ENCODE measurements at places on chromosomes 6 and 20. TPM values are rescaled to one million over a fixed set of nuclear protein-coding genes. Genes with fewer than 3 reads are reported as not detected.

DNA sequence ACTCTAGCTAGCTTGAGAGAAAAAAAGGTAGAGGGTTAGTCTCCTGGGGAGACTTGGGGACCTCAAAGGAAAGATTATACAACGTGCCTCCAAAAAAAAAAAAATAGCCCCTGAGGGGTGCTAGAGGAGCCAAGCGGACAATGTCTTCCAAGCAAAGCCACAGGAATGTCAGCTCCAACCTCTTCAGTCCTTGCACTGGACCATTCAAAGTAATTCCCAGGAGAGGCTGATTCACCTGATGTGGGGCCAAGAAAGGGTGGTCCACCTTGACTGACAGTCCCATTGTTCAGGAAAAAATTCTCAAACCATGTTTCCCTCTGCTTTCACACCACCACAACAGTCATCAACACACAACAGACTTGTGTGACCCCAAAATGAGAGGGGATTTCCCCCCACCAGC lies 30.7 kb downstream of the ASIP start:
- no peaks in the 10 kb centered on the region for H3K27me3 ChIP-seq
- no peak overlapping the region for H3K27ac ChIP-seq
- peaks cover 29% of the 10 kb centered on the region for H3K36me3 ChIP-seq
- H3K4me3 ChIP-seq, result no peak overlapping the region

- no peak for DNase-seq
- no peak overlapping the region for H3K27ac ChIP-seq
- no peak overlapping the region for H3K4me3 ChIP-seq
- no peaks in the 10 kb centered on the region for H3K27me3 ChIP-seq
Observed at GRCh38 chr6:154111025-154111424, 72.0 kb downstream of the OPRM1 start.

Gene LYRM4
- 22.6 TPM for total RNA-seq

GRCh38 chr6:92377137-92377536 lies 1042.2 kb downstream of the EPHA7 start:
- H3K27me3 ChIP-seq, result no peaks in the 10 kb centered on the region
- H3K4me3 ChIP-seq, result no peak overlapping the region
- DNase-seq, result no peak
- no peaks in the 10 kb centered on the region for H3K36me3 ChIP-seq
- H3K27ac ChIP-seq, result no peak overlapping the region
- H3K4me1 ChIP-seq, result no peaks in the 10 kb centered on the region

DNA sequence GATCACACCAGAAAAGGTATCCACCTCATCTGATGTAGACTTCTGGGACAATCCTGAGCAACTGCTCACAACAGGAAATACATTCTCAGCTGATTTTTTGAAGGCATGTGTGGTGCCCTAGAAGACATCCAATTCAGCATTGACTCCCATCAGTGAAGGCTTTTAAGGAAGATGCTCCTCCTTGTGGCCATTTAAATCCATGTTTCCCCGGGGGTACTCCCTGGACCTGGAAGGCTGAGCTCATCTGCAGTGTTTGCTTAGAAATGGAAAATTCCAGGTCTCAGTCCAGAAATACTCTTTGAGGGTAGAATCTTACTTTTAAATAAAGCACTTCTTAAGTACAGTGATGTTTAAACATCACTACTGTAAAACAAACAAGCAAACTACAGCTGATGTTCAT lies 195.5 kb upstream of the PDE10A start:
- no peaks in the 10 kb centered on the region for H3K36me3 ChIP-seq
- no peak for DNase-seq
- H3K27ac ChIP-seq, result no peak overlapping the region
- no peaks in the 10 kb centered on the region for H3K27me3 ChIP-seq
- no peak overlapping the region for H3K4me3 ChIP-seq

Gene GNRH2
- 0.52 TPM for total RNA-seq

GRCh38 chr6:40077315-40077714 lies 143.1 kb upstream of the MOCS1 start:
- no peaks in the 10 kb centered on the region for H3K36me3 ChIP-seq
- no peak overlapping the region for H3K4me3 ChIP-seq
- H3K27me3 ChIP-seq, result no peaks in the 10 kb centered on the region

GRCh38 chr20:58131151-58131550 lies 97.3 kb downstream of the ANKRD60 start:
- H3K27me3 ChIP-seq, result no peaks in the 10 kb centered on the region
- H3K27ac ChIP-seq, result no peak overlapping the region
- H3K36me3 ChIP-seq, result no peaks in the 10 kb centered on the region
- H3K4me1 ChIP-seq, result no peaks in the 10 kb centered on the region
- H3K4me3 ChIP-seq, result no peak overlapping the region
- DNase-seq, result no peak

DNA sequence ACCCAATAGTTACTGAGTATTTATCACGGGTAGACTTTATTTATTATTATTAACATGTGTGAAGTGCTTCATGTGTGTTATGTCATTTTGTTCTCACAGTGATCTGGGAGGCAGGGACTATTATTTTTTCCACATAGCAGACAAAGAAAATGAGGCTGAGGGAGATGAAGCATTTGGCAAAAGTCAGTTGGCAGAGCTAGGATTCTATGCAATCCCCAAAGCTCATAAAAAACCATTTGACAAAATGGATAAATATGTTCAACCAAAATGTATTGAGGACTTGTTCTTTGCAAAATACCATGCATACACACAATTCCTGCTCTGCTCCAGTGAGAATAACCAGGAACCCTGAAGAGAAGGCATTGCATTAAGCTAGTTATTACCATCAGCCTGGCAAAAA lies 184.4 kb downstream of the HS3ST5 start:
- no peaks in the 10 kb centered on the region for H3K36me3 ChIP-seq
- no peak overlapping the region for H3K4me3 ChIP-seq
- H3K4me1 ChIP-seq, result no peaks in the 10 kb centered on the region
- no peaks in the 10 kb centered on the region for H3K27me3 ChIP-seq
- no peak overlapping the region for H3K27ac ChIP-seq
- DNase-seq, result no peak

DNA sequence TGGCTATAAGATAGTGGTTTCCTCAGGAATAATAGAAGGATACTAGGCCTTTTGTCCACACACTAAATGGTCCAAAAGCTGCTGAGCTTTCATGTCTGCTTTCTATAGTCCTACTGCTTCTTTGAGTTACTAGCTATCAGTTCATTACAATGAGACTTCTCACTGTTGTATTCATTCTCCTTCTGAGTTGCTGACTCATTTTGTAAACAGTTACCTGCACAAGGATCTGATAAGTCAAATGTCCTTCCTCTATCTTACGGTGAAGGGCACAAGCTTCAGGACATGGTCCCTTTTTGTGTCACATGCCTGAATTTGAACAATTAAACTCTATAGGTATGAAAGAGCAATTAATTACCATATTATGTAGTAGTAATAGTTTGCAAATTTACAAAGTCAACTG lies 90.5 kb downstream of the MAN1A1 start:
- no peaks in the 10 kb centered on the region for H3K4me1 ChIP-seq
- H3K4me3 ChIP-seq, result no peak overlapping the region
- no peaks in the 10 kb centered on the region for H3K36me3 ChIP-seq
- H3K27me3 ChIP-seq, result no peaks in the 10 kb centered on the region

DNA sequence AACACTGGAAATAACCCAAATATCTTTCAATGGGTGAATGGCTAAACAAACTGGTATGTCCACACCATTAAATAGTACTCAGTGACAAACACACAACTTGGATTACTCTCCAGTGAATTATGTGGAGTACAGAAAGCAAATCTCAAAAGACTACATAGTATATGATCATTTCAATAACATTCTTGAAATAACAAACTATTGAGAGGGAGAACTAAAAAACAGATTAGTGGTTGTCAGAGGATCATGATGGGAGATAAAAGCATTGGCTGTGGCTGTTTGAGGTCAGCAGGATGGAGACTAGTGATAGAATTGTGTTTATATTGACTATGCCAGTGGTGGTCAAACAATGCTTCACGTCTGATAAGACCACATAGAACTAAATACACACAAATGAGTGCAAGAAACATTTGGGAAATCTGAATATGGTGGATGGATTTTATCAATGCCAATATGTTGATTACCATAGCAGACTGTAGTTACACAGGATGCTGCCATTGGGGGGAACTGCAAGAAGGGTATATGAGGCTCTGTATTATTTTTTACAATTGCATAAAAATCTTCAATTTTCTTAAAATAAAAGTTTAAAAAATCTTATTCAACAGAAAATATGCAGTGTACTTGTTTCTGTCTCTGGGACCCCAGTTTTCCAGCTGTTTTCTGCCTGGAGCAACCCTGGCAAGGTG lies 242.0 kb downstream of the TBXT start:
- H3K36me3 ChIP-seq, result no peaks in the 10 kb centered on the region
- no peaks in the 10 kb centered on the region for H3K27me3 ChIP-seq

Gene GPR6
- not detected for total RNA-seq

DNA sequence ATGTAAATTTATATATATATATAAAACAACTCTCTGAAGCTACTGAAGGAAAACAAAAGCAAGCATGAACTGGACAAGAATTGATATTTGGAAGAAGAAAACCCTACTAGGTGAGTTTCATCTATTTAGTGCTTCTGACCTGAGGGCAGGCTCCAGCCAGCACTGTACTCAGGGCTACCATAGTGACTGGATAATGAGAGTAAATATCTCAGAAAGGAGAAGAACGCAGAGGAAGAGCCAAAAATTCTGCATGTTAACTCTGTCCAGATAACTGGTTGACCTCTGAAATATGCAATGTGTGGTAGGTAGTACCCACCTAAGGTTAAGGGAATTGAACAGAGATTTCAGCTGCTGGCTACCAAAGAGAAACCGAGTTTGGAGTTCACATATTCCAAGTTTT lies 41.4 kb upstream of the CCN2 start:
- no peaks in the 10 kb centered on the region for H3K36me3 ChIP-seq
- no peaks in the 10 kb centered on the region for H3K27me3 ChIP-seq
- no peak for DNase-seq
- no peak overlapping the region for H3K27ac ChIP-seq

GRCh38 chr6:84282550-84282949 lies 55.1 kb upstream of the CEP162 start:
- no peak for DNase-seq
- no peak overlapping the region for H3K4me3 ChIP-seq
- H3K27me3 ChIP-seq, result no peaks in the 10 kb centered on the region

- no peaks in the 10 kb centered on the region for H3K4me1 ChIP-seq
- no peaks in the 10 kb centered on the region for H3K36me3 ChIP-seq
- no peak overlapping the region for H3K4me3 ChIP-seq
- no peak overlapping the region for H3K27ac ChIP-seq
Observed at GRCh38 chr6:146895101-146895771, 296.5 kb downstream of the ADGB start.

Gene CTCFL
- total RNA-seq, result not detected

- H3K27ac ChIP-seq, result no peak overlapping the region
- no peaks in the 10 kb centered on the region for H3K27me3 ChIP-seq
- H3K4me3 ChIP-seq, result no peak overlapping the region
- DNase-seq, result no peak
- H3K4me1 ChIP-seq, result peaks cover 21% of the 10 kb centered on the region
- H3K36me3 ChIP-seq, result no peaks in the 10 kb centered on the region
Observed at GRCh38 chr6:6397842-6398241, 77.4 kb upstream of the F13A1 start.

- DNase-seq, result no peak
- H3K27ac ChIP-seq, result no peak overlapping the region
- H3K27me3 ChIP-seq, result no peaks in the 10 kb centered on the region
- H3K4me3 ChIP-seq, result no peak overlapping the region
- no peaks in the 10 kb centered on the region for H3K36me3 ChIP-seq
Observed at GRCh38 chr20:15287329-15287728, 949.9 kb upstream of the FLRT3 start.

Gene FAM83B
- total RNA-seq, result not detected

DNA sequence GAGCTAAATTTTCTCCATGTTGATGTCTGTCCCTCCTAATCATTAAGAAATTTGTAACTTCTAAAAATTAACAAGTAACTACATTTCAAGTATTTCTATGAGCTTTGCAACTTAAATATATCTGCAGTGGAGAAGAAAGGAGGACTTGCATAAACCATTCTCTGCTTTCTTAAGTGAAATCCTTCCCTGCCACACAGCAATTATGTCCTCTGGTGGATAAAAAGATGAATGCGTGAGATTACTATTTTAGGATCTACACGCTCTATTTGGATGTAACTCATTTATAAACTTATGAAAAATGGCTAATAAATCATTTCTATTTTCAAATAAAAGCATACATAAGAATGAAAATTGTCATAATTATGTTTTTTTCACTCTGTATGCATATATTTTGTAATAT lies 338.0 kb upstream of the PTCHD4 start:
- H3K4me3 ChIP-seq, result no peak overlapping the region
- DNase-seq, result no peak
- H3K27ac ChIP-seq, result no peak overlapping the region
- H3K4me1 ChIP-seq, result no peaks in the 10 kb centered on the region

Gene GATA5
- not detected for total RNA-seq
